ENCODE measurements at places on chromosomes 3 and 15. TPM values are rescaled to one million over a fixed set of nuclear protein-coding genes. Genes with fewer than 3 reads are reported as not detected.
A peak's percentile ranks its signal among the peaks of the same experiment; 100 is the strongest.

Gene CD200
- total RNA-seq = not detected

Gene IQCF5
- total RNA-seq = not detected

Gene RPLP1
- 282 TPM for total RNA-seq

- DNase-seq = no peak
These were observed 9.8 kb downstream of the KLHL6 start for GRCh38 chr3:183545708-183546107.

GRCh38 chr3:3683261-3683660 is 116.0 kb upstream of the LRRN1 start:
- no peak for DNase-seq

GRCh38 chr3:32758375-32758753 is 59.4 kb upstream of the TRIM71 start:
- no peak for DNase-seq

GRCh38 chr3:16181361-16181760 is 6.9 kb downstream of the GALNT15 start:
- DNase-seq = no peak

GRCh38 chr3:39639344-39640236 is 169.8 kb upstream of the MYRIP start:
- DNase-seq = peak; percentile 42

GRCh38 chr3:172140499-172141391 is 101.4 kb downstream of the FNDC3B start:
- DNase-seq = no peak

- DNase-seq = no peak
These were observed 25.9 kb upstream of the GRIP2 start for GRCh38 chr3:14565868-14566588.

All from Karpas-422 (cell line).